ENCODE measurements at places on chromosomes 6 and 20. TPM values are rescaled to one million over a fixed set of nuclear protein-coding genes. Genes with fewer than 3 reads are reported as not detected.

PTGIS gene
- 0.92 TPM for total RNA-seq

DNA sequence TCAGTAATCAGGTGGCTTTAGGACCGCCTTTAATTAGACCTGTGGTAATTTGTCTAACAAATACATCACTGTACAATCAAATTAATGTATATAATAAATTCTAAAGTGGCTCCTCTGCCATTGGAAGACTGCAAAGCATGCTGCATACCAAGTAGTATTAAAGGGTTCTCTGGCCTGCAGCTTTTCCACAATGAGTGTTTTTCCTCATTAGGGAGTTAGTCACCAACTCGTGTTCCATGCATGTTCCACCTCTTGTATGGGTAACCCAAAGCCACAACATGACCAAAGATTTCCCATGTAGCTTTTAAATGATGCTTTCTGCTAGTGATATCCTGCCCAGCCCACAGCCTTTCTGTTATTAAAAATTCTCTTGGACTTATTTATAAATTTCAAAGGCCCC, 218.7 kb downstream of the FUT9 start:
- no peak for DNase-seq

DNA sequence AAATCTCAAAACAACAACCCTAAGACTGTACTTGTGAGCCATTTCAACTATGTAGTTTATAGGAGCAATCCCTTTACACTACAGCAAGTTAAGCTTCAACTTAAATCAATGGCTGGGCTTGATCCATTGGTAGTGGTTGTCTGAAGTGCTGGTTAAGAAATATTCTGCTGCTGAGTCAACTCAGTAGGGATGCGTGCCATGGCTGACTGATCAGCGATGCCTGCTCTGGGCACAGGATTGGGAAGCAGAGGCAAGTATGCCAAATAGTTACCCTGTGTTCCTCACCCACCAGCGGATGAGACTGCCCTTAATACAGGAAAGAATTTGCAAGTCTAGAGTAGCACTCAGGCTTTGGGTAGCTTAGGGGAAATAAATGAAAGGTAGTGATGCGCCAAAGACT, 41.5 kb downstream of the GCM1 start:
- peak; percentile 75 for DNase-seq

- peak; percentile 70 for DNase-seq
Measured at GRCh38 chr6:107491760-107492660, 2.1 kb downstream of the SOBP start.

DNA sequence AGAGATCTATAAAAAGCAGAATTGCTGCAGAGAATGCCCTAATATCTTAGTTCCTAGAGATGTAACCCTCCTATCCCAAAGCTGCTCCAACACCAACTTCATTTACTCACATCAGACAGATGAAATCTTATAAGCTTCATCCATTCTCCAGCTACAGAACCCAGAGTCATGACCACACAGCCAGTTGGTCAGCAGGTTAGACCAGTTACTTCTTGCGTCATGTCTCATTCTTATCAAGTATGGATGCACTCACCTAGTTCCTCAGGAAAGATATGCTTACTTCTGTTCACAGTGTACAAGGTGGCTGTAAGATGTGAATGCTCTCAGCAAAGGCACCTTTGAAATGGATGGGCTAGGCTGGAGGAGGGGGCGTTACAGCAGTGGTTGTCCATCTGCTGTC, 47.9 kb upstream of the ISM1 start:
- DNase-seq: no peak

GRCh38 chr20:35305682-35306556, 13.7 kb upstream of the FAM83C start:
- peak; percentile 100 for DNase-seq

OR2J3 gene
- total RNA-seq: not detected

GRCh38 chr6:37882724-37883413, 63.3 kb downstream of the ZFAND3 start:
- DNase-seq: peak; percentile 80

GRCh38 chr20:52076164-52076563, 115.4 kb downstream of the ZFP64 start:
- DNase-seq: no peak

Measured in LHCN-M2 (cell line).